ENCODE measurements at places on chromosomes 12 and 14. TPM values are rescaled to one million over a fixed set of nuclear protein-coding genes. Genes with fewer than 3 reads are reported as not detected.

The ADAM21 gene
- total RNA-seq, result 0.12 TPM

The CD4 gene
- total RNA-seq, result 126 TPM

The CLEC1B gene
- 0.50 TPM for total RNA-seq

The B4GALNT3 gene
- 0.70 TPM for total RNA-seq

The MGAT2 gene
- 47.4 TPM for total RNA-seq

The ESPL1 gene
- 1.6 TPM for total RNA-seq

The PLEKHG3 gene
- total RNA-seq, result 44.2 TPM

The SLC22A17 gene
- 12.0 TPM for total RNA-seq

The PRICKLE1 gene
- total RNA-seq, result 1.1 TPM

The DPY19L2 gene
- 3.9 TPM for total RNA-seq

The CAPZA3 gene
- not detected for total RNA-seq

The NANOG gene
- total RNA-seq, result 0.54 TPM

The TAS2R14 gene
- total RNA-seq, result 2.6 TPM

The CNTN1 gene
- total RNA-seq, result not detected

The FBLN5 gene
- 5.6 TPM for total RNA-seq

The PLEKHD1 gene
- 0.44 TPM for total RNA-seq

The IRAK4 gene
- 48.7 TPM for total RNA-seq

The SERPINA10 gene
- total RNA-seq, result not detected

The OR6C2 gene
- total RNA-seq, result not detected

The CYP27B1 gene
- 0.76 TPM for total RNA-seq

The TAS2R30 gene
- 8.4 TPM for total RNA-seq

The MON2 gene
- total RNA-seq, result 66.5 TPM

The HCAR1 gene
- not detected for total RNA-seq

The FAM161B gene
- total RNA-seq, result 4.8 TPM

The PRH2 gene
- total RNA-seq, result not detected

The SIRT4 gene
- total RNA-seq, result 4.1 TPM

The RERG gene
- total RNA-seq, result not detected

The CLBA1 gene
- total RNA-seq, result 3.4 TPM

The SLC5A8 gene
- total RNA-seq, result not detected

The AQP2 gene
- total RNA-seq, result not detected

The FOXG1 gene
- not detected for total RNA-seq
